ENCODE measurements at places on chromosomes 7 and 10.

GRCh38 chr10:26217396-26218086, 967 bp downstream of the GAD2 start:
- DNase-seq: no peak

DNA sequence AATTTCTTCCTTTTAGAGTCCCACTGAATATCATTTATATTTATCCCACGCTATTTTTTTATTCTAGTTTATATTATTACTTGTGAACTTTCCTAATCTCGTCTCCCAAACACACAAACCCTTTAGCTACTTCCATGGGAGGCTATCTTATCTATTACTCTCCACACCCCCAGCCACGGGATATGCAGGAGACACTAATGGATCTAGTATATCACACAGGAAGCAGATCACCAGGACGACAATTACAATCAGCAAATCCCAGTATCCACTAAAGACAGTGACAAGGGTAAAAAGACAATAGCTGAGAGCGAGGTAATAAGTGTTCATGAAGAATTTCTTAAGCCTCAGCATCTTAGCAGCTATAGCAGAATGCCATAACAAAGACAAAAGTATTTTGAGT, 3.8 kb upstream of the AKR1E2 start:
- no peak for DNase-seq

GRCh38 chr7:75534727-75535307, 42.7 kb downstream of the SPDYE5 start:
- no peak for DNase-seq

- no peak for DNase-seq
Measured at GRCh38 chr10:47381427-47382379, 2.4 kb downstream of the ZNF488 start.

DNA sequence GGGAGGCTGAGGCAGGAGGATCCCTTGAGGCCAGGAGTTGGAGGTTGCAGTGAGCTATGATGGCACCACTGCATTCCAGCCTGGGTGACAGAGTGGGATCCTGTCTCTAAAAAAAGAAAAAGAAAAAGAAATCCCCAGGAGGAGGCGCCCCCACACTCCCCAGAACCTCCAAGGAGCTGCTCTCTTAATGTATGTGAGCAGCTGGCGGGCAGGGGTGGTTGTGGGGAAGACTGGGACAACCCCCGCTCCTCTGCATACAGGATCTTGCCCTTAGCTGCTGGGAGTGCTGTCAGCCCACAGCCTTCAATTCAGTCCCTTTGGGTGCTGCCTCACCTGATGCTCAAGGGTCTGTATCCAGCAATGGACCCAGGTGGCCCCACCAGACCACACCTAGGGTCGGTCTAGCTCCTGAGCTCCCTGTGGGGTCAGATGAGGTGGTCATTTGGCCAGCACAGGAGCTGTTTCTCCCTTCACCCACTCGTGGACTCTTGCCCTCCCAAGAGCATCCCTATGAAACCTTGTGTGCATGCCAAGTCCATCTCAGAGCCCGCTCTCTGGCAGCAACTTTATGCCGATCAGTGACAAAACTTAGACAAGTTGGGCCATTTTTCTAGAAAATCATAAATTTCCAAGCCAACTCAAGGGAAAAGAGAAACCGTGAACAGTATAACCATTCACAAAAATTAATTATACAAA, 97.5 kb downstream of the CREM start:
- DNase-seq: no peak

GRCh38 chr7:97731736-97732564, at the start of gene TAC1:
Gene TAC1, plus strand, starts transcription at chr7:97732086. Its CDS starts 527 bp downstream, at chr7:97732613.
- no peak for DNase-seq

- DNase-seq: no peak
Measured at GRCh38 chr7:22882106-22882505, 59.5 kb upstream of the TOMM7 start.

DNA sequence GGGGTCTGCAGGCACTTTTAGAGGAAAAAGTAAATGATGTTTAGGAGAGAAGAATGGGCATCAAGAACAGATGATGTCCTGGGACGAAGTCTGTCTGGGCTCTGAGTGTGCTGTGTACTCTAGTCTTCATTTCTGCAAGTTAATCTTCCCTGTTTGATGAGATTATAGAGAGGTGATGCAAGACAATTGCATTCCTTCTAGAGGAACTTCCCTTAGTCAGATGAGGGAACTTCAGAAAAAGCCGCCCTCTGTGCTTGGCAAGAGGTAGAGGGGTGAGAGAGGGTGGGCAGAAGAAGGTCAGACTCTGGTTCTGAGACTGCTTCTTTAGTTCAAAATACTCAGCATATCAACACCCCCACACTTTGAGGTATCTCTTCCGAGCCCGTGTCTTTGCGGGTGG, 797.9 kb downstream of the LRMDA start:
- DNase-seq: no peak

DNA sequence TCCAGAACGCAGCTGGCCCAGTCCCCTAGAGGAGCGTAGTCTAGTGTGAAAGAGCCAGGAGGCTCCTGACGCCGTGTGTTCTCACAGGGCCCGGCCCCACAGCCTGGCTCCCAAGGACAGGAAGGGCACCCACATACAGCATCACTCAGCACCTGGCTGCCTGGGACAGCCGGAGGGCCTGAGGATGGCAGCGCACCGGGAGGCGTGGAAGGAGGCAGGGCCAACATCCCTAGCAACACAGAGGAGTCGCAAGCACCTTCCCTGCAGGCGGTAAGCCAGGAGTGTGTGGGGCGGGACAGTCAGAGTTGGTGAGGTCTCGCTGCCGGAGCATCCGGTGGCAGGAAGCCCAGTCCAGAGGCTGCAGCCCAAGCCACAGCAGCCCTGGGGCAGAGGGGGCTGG, 125.8 kb downstream of the MAD1L1 start:
- no peak for DNase-seq

DNA sequence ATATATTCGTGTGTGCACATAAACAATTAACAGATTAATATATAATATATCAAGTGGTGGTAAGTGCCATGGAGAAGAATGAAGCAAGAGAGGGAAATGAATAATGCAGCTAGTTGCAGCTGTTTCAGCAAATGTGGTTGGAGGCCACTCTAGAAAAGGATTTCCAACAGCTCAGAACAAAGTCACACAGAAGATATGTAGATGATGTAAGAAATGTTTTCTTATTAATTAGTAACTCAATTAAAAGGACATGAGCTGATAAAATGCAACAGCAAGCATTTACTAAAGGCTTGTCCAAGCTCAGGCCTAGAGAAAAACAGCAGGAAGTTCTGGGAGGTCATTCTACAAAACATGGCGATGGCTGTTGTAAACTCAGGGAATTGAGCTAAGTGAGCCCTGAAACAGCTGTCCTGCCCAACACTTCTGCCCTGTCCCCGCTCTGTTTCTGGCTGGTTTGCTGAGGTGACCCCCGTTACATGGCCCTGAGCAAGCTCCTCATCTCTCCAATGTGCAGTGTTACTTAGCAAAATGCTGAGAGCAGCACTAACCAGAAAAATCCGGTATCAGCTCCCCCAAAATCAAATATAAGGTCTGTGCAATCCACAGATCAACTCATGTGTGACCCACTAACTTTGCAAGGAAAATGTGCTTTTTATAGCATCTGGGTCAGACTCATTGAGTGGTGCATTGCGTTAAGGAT, 23.4 kb upstream of the C10orf67 start:
- no peak for DNase-seq

DNA sequence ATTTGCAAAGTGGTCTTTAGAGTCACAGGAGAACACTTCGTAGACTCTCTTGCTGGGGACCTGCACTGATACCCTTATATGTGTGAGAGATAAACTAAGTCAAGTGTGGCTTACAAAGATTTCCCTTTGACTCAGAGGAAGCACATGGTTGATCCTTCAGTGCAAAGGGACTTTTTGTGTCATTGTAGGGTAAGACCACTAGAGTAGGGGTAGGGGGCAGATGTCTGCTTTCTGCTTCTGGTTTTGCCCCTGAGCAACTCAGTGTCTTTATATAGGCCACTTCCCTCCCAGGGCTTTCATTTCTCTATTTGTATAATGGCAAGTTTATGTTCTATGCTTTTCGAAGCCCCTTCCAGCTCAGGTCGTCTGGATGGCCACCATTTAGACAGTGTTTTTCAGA, 281.7 kb downstream of the SORCS3 start:
- DNase-seq: no peak

DNA sequence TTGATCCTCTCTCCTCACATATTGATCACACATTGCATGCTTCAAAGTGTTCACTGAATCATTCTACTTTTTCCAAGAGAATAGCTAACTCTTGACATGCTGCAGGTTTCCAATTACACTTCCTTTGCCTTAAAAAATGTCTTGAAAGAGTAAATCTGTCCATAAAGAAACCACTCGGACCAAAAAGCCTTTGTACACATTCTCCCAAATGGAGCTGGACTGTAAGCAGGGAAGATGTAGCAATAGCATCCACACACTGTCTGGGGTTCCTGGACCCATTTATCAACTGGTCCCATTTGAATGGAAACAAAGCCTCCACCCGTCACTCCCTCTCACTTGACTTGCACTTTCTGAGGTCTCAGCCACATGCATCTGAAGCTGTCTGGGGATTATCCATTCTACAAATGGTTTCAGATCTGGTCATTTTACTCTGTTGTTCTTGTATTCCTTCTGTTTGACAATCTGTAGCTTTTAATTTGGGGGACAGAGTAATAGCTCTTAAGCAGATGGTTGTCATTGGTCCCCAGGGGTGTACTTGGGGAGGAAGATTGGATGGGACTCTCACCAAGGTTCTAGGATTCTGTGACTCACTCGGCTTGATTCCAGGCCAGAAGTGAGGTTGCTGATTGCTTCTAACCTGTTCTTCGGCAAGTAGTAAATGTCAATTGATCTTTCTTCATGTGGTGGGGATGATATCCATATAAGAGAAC, 203.5 kb downstream of the HIBADH start:
- no peak for DNase-seq

DNA sequence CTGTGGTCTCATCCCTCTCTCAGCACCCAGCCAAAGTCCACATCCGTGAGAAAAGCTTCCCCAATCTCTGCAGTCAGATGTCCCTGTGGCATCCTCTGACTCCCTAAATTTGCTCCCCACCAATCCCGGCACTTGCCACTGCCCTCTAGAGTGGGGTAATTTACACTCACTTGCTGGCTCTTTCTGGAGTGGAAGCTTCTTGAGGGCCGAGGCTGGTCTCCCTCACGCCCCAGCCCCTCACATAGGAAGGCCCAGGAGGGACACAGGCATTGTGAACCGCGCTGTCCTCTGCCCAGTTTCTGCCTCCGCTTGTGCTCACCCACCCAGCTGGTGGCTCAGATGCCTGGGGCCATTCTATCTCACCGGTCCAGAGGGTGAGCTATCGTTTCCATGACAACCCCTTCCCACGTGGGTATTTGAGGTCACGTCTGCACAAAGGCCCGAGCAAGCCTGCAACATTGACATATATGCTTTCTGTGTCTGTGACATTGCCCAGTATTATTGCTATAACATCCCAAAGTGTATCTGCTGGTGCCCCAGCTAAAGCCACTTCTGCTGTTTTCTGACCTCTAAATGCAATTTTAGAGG, 97.3 kb upstream of the CTBP2 start:
- no peak for DNase-seq

- no peak for DNase-seq
Measured at GRCh38 chr7:92809397-92809759, 27.0 kb downstream of the CDK6 start.

DNA sequence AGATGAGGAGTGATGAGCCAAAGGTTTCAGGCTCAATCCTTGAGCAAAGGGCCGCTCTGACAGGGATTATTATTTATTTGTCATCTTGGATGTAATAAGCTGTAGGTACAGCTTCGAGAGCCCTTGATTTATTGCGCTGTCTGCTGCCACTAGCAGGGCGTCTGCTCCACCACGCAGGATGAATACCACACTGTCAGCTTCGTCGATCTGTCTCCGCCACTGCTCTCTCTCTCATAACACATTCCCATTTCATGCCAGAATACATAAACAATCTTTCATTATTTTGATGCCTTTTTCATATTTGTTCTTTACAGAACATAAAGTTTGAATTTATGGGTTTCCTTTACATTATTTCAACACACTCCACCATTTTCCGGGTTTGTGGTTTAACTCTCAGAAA, 276.6 kb downstream of the LRMDA start:
- DNase-seq: no peak

- DNase-seq: no peak
Measured at GRCh38 chr10:131160219-131160875, 151.2 kb downstream of the TCERG1L start.

DNA sequence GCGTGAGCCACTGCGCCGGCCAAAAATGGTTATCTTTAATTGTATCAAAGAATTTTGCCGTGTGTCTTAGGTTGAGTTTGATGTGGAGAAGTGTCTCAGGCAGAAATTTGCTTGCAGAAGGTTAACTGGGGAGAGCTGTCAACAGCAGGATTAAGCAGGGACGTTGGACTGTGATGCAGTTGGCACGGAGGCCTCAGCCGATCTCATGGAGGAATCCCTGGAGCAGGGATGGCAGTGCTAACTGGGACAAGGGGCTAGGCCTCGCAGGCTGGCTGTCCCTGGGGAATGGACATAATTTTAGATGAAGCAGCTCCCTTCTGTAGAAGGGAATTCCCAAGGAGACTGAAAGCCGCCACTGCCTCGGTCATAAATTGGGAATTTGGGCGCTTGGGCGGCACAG, 12.3 kb upstream of the KIF5B start:
- no peak for DNase-seq

DNA sequence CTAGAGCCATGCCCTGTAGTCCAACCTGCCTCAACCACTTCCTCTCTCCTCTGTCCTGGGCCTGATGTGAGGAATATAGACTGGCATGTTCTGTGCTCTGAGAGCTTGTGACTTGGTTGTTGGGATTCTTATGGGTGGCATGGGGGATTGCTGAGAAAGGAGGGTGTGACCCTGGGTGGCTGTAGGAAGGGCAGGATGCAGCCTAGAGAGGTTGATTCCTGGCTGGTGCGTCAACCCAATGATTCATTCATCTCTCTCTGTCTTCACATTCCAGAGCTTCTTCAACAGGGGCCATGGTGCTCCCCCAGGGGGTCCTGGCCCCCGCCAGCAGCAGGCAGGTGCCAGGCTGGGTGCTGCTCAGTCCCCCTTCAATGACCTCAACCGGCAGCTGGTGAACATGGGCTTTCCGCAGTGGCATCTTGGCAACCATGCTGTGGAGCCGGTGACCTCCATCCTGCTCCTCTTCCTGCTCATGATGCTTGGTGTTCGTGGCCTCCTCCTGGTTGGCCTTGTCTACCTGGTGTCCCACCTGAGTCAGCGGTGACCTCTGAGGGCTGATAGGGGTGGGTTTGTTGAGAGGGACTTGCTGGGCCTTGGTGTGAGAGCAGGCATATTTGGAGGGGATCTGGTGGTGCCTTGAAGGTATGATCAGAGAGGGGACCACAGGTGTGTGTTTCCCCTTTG, 2.6 kb downstream of the FAM241B start:
- DNase-seq: no peak

DNA sequence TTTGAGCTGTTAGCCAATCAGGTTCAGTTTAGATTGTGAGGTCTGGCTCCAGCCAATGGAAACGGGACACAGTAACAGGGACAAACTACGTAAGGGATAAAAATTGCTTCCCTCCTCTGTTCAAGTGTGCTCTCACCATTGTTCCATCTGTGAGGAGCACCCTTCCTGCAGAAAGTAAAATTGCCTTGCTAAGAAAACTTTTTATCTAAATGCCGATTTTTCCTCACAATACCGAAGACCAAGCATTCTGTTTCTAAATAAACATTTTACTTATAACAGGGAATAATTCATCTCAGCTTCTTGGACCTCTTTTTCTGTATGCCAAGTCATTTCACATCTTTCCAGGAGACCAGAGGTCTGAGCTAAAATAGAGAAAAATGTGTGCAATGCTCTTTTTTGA, 59.6 kb upstream of the ZRANB1 start:
- no peak for DNase-seq

- no peak for DNase-seq
Measured at GRCh38 chr7:44964384-44964830, 14.4 kb downstream of the MYO1G start.

GRCh38 chr7:80298201-80298600, 163.6 kb downstream of the GNAI1 start:
- DNase-seq: no peak

- DNase-seq: no peak
Measured at GRCh38 chr10:133481086-133481643, 27.4 kb downstream of the SCART1 start.

Measured in activated CD4-positive, alpha-beta T cell treated with anti-CD3 and anti-CD28 coated beads for 4 hours (primary cell).